ENCODE measurements at places on chromosomes 3 and 15. TPM values are rescaled to one million over a fixed set of nuclear protein-coding genes. Genes with fewer than 3 reads are reported as not detected.

GRCh38 chr15:34494084-34494399, 56.4 kb upstream of the GOLGA8A start:
- no peak for DNase-seq

DNA sequence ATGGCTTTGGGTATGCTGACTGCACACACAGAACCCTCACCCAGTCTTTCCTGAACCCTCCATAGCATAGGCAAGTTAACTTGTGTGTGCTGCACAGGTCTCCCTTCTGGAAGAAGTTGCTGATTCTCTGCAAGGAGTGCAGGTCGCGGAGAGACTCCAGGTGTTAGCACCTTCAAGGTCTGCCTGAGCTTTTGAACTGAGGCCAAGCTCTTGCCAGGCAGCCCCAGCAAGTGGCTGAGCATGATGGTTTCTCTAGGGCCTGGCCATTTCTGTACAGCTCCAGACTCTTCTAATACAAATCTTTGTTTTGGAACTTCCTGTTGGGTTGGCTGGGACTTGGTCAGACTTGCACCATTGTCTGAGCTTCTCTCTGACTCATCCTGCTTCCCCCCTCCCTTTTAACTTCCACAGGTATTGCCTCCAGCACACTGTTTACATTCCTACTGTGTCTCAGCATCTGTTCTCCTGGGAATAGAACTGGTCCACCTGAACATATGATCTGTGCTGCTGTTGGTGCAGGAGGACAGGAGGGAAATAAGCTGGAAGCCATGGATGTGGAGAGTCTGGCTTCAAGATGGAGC, 53.3 kb downstream of the KY start:
- DNase-seq = no peak

The TIPIN gene
- total RNA-seq = 4.6 TPM

DNA sequence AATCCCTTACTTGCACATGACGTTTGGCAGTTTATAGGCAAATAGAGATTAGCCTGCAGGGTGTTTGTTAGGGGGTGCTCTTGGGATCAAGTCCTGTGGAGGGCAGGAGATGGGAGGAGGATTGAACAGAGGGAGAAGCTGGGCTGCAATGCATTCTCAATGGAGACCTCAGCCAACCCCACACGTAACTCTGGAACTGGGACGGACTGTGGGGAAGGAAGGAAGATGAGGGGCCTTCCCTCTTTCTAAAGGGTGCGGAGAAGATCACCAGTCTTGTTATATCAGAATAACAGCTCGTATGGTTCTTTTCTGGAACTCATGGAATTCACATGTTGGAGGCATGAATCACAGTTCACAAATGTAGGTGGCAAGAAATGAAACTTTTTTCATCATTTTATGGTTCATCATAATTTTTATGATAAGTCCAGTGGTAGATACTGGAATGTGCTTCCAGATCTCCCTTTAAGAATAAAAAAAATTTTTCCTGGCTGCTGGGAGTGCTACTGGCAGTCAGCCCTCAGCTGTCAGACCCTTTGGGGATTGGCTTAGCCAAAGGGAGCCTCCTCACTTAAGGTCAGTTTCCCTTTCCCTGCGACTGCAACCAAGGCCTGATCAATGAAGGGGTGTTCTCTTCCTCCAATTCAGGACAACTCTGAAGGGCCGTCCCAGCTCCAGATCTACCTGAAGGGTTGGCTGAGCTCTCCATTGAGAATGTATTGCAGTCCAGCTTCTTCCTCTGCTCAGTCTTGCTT, 20.5 kb upstream of the LYZL4 start:
- DNase-seq = no peak

GRCh38 chr3:147939839-147940238, 530.7 kb downstream of the ZIC1 start:
- DNase-seq = no peak

DNA sequence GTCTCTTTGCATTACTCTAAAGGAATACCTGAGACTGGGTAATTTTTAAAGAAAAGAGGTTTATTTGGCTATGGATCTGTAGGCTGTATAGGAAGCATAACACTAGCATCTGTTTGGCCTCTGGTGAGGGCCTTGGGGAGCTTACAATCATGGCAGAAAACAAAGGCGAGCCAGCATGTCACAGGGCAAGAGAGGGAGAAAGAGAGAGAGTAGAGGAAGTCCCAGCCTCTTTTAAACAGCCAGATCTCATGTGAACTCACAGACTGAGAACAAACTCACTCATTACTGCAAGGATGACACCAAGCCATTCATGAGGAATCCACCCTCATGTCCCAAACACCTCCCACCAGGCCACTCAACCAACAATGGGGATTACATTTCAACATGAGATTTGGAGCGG, 974.6 kb downstream of the FHIT start:
- DNase-seq = no peak

DNA sequence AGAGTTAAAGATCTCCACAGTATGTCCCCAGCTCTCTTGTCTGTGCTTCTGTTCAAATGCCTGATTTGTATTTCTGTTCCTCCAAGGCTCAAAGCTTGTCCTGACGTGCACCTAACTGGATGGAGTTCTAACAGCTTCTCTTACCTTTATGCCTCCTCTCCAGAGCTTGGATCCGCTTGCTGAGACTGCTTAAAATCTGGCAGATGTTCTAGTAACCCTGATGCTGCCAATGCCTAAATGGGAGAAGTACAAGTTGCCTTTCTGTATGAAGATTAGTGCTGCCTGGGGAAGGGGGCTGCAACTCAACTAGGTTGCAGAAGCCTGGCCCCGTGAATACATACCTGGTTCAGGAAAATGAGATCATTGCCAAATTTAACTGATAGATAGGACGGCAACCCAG, 354.5 kb upstream of the KCNMB2 start:
- no peak for DNase-seq

The AP3B2 gene
- 7.6 TPM for total RNA-seq

The MYRIP gene
- 2.7 TPM for total RNA-seq

The KCNH8 gene
- total RNA-seq = not detected

- no peak for DNase-seq
Measured at GRCh38 chr3:36674816-36675215, 89.5 kb downstream of the DCLK3 start.

The DIPK2A gene
- 23.5 TPM for total RNA-seq

DNA sequence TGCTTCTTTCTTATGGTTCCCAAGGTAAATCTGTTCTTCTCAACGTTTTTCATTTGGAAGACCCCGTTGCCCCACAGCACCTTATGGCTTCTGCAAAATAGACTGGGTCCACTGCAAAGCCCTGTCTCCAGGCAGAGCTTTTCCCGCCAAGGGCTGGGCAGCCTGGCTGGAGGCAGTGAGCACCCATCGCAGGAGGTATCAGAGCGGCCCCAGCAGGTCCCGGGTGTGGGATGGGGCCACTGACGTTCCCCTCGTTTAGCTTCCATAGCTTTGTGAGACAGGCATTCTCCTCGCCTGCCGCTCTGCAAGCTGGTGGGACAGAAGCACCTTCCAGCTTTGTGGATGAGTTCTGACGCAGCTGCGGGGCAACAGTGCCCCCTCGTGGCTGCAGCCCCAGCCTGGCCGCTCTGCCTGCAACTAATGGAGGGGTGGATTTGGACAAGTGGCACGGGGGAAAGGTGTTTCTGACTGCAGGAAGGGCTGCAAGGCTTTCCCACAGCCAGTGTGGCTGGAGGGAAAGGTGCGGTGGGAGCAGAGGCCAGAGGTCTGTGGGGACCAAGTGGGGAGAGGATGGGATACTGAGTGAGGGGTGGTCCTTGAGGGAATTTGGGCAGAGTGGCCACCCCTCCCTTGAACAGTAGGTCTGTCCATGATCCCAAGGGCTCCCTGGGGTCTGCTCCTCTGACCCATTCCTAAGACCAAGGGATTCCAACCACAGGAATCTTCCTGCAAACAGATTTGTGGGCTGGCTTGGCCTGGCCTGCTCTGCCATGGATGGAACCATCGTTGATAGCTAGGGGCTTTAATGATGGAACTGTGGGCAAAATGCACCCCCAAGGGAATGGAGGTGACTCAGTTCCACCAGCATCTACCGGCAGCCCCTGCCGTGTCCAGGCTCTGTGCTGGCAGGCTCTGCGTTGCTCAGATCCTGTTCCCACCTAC, 99.4 kb downstream of the FBLN2 start:
- peak; percentile 59 for DNase-seq

DNA sequence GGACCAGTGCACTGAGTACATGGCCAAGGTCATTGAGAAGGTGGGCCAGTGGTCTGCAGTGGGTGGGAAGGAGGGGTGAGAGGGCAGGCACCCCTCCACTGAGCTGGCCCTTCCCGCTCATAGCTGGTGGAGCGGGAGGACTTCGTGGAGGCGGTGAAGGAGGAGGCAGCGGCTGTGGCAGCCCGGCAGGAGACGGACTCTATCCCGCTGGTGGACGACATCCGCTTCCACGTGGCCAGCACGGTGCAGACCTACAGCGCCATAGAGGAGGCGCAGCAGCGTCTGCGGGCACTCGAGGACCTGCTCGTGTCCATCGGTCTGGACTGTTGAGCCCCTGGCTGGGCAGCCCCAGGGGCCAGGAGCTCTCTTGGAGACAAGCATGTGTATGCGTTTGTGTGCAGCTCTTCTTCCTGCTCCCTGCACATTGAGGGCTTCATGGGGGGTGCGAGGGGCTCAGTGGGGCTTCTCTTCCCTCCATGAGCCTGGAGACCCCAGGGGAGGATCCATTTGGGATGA, 7.5 kb downstream of the ABTB1 start:
- DNase-seq = no peak

- no peak for DNase-seq
Measured at GRCh38 chr15:47707391-47707790, 9.9 kb upstream of the SEMA6D start.

GRCh38 chr15:34721802-34722438, 32.9 kb downstream of the GJD2 start:
- DNase-seq = no peak

DNA sequence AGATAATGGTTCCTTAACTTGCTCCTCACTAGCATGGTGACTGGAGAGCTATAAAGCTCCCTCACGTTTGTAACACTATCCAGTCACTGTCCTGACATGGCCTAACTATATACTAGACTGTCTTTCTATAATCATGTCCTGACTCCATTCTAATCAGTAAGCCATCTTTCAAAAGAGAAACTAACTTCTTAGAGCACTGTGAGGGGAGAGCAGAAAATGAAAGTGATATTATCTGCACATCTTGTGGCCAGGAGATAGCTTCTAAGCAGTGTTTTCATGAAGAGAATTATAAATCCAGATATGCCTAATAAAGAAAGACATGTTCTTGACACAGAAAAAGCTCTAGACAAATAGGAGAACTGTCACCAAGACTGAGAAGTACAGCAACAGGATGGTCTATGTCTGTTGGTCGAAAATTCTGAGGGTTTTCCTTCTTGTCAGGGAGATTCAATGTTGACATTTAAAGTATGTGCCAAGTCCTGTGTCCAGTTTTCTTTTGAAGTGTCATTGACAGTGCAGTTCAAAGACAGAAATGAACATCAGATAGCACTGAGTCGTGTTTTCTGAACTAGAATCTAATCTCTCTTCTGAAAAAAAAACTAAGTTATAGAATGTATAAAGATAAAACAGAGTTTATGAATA, 230.6 kb upstream of the PEX5L start:
- no peak for DNase-seq

The SLC51A gene
- total RNA-seq = 0.65 TPM

GRCh38 chr3:43231276-43232000, 54.9 kb upstream of the SNRK start:
- DNase-seq = no peak

DNA sequence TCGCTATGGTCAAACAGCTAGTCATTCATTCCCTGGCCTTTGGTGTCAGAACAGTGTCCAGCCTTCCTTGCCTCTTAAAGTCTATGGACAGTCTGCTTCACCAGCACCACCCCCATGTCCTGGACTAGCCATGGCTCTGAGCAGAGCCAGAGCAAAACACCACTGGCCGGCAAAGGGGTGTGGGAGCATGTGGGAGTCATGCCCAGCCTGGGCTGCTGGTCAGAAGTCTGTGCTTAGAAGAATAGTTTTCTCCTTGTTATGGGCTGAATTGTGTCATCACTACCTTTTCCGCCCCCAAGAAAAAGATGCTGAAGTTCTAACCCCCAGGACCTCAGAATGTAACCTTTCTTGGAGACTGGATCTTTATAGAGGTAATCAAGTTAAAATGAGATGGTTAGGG, 132.9 kb upstream of the LPP start:
- DNase-seq = no peak

DNA sequence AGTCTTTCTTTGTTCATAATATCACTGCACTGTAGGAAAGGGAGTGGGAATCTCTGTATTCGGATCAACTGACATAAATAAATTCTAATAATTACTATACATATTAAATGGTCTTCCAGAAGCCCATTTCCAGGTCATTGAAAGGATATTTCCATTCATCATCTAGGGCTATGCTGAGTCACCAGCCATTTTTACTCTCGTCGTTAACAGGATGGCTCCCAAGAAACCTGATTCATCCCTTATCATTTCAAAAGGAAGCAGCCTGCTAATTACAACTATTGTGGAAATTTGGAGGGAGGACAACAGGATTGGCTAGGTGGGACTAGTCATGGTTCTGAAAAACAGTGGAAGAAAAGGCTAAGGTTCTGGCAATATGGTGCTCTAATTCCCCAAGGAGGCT, 13.6 kb downstream of the GMNC start:
- no peak for DNase-seq

- no peak for DNase-seq
Measured at GRCh38 chr3:11156026-11156410, 1.7 kb downstream of the HRH1 start.

GRCh38 chr3:16700651-16701050, 95.4 kb upstream of the DAZL start:
- no peak for DNase-seq

The COL8A1 gene
- 303 TPM for total RNA-seq

The CXCR6 gene
- 14.7 TPM for total RNA-seq

- no peak for DNase-seq
Measured at GRCh38 chr3:28972921-28973320, 307.9 kb upstream of the RBMS3 start.

DNA sequence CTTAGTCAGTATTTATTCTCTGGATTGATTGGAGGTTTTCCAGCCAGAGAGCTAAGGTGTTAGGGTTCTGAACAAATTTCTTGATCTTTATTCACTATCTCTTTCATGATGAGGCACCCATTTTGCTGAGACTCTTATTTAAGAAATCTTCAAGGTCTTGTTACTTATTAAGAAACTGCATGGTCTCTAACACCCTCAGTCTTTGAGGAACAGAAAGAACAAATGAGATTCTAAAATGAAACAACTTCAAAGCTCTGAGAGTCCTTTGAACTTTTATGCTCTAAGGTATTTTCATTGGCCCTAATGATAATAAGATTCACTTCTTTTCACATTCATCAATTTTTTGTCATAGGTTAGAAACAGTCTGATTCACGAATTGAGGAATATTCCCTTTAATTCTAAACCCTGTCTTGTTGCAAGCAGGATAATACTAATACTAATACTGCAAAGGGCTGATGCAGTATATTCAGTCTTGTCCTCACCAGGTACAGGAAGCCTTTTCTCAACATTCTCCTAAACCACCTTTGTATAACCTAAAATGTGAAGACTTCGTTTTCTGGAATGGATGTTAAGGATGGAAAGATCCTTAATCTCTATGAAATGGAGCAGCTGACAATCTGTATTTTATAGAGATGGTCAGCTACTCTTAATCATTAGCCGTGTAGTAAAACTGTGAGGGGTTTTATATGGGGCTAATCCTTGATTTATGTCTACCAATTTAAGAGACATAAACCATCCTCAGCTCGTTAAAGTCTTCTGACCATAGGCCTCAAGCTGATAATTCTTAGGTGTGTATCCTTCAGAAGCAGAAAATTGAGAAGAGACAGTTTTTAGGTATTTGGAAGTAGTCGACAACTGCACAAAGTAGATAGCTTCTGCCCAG, 198.3 kb downstream of the OTOL1 start:
- no peak for DNase-seq
